ENCODE measurements at places on chromosomes 7 and 10. TPM values are rescaled to one million over a fixed set of nuclear protein-coding genes. Genes with fewer than 3 reads are reported as not detected.

LIPN gene
- not detected for total RNA-seq

GNAT3 gene
- not detected for total RNA-seq

SPDYE11 gene
- not detected for total RNA-seq

GPC2 gene
- 0.12 TPM for total RNA-seq

HOXA4 gene
- total RNA-seq: 0.59 TPM

LIPM gene
- total RNA-seq: 0.83 TPM

PHF14 gene
- 14.3 TPM for total RNA-seq

BAG3 gene
- total RNA-seq: 126 TPM

MUC3A gene
- total RNA-seq: not detected

KCNMA1 gene
- 3.5 TPM for total RNA-seq

PRSS2 gene
- not detected for total RNA-seq

ALOX5 gene
- 16.0 TPM for total RNA-seq

MAGI2 gene
- 5.9 TPM for total RNA-seq

OR9A2 gene
- not detected for total RNA-seq

HOGA1 gene
- total RNA-seq: 17.6 TPM

SORBS1 gene
- total RNA-seq: 742 TPM

CYP2C19 gene
- not detected for total RNA-seq

SDHAF3 gene
- 15.8 TPM for total RNA-seq

COL26A1 gene
- total RNA-seq: not detected

RBAK gene
- total RNA-seq: 6.9 TPM
